MG63 (cell line): ENCODE measurements at places on chromosomes 4 and X.

- DNase-seq, result no peak
Measured at GRCh38 chrX:57227691-57228090, 58.8 kb upstream of the FAAH2 start.

GRCh38 chrX:79623098-79623762, 256.1 kb upstream of the ITM2A start:
- no peak for DNase-seq

- DNase-seq, result no peak
Measured at GRCh38 chrX:23729214-23729613, 13.9 kb downstream of the ACOT9 start.

DNA sequence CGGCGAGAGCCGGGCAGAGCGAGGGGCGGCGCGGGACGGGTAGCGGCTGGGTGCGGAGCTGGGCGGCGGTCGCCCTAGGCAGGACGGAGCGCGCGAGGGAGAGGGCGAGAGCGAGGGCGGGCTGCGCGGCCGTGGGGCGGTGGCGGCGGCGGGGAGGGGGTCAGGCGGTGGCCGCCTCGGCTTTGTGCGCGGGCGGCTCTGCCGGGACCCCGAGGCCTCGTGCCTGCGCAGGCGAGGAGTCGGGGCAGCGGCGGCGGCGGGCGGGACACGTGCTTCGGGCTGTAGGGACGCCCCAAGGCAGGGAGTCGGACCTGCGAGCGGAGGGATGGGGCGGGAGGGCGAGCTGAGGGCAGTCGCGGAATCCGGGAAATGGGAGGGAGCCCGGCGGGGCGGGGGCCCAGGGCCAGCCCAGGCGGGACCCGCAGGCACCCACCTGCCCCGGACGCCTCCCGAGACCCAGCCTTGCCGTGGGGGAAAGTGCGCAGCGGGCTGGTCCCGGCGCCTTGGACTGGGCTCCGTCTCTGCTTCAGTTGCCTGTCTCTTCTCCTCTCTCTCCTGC, 465 bp downstream of the BMPR1B start:
- DNase-seq, result peak; percentile 19

GRCh38 chr4:3267576-3268394, 18.8 kb downstream of the MSANTD1 start:
- no peak for DNase-seq

DNA sequence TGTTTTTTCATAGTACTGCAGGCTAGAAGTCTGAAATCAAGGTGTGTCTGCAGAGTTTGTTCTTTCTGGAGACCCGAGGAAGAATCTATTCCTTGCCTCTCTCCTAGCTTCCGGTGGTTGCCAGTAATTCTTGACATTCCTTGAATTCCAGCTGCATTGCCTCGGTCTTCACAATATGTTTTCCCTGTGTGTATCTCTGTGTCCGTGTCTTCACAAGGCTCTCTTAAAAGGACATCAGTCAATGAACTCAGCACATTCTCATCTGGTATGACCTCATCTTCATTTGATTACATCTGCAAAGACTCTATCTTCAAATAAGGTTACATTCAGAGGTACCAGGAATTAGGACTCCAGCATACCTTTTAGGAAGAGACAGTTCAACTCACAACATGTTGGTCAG, 163.4 kb downstream of the BANK1 start:
- DNase-seq, result peak; percentile 14

GRCh38 chrX:9785254-9785943, 830 bp upstream of the SHROOM2 start:
- DNase-seq, result no peak
